NCI-H446 (cell line): ENCODE measurements at places on chromosomes 16 and 17.

DNA sequence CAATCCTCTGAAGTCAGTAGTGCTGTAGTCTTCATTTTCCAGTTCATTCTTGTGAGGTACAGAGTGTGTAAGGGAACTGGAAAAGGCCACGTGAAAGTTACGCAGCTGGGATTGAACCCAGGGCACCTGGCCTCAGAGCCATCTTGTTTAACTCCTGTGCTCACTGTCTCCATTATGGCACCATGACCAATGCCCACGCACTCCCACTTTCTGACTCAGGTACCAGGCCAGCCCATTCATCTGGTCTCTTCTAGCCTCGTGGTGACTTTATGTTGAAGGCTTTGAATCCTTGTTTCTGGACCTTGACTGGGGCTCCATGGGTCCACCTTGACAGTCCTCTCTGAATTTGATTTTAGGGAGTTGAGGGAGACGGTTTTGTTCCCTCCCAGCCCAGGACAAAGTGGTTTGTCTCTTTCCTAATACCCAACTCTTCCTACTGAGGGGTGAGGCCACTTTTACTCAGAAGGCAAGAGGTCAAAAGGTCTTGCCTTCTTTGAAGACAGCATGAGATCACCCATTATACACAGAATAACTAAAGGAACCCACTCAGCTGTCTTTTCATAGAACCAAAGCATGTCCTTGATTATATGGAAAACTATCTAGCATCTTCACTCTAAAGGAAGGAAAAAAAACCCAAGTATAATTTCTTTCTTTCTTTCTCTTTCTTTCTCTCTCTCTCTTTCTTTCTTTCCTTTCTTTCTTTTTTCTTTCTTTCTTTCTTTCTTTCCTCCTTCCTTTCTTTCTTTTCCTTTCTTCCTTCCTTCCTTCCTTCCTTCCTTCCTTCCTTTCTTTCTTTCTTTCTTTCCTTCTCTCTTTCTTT, 50.0 kb downstream of the OTOA start:
- no peak for DNase-seq

DNA sequence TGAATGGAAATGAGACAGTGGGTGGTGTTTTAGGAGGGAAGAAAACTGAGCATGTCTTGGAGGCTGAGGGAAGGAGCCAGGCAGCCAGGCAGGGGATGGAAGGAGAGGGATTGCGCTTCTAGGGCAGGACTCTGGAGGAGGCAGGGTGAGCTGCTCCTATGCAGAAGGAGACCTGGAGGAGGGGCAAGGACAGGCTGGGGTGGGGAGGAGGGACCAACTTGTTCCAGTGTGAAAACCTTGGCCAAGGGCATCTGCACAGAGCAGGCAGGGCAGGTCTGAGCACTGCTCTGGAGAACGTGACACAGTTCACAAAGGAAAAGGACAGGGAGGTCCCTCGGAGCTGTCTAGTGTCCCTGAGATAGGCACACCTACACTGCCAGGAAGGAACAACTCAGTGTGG, 5.5 kb downstream of the GALK1 start:
- DNase-seq, result no peak

GRCh38 chr17:5931616-5932015, 138.6 kb upstream of the WSCD1 start:
- DNase-seq, result no peak

- no peak for DNase-seq
Measured at GRCh38 chr16:2711370-2712062, 8.5 kb downstream of the PRSS27 start.

- DNase-seq, result no peak
Measured at GRCh38 chr16:82782715-82783251, 156.0 kb downstream of the CDH13 start.

- DNase-seq, result no peak
Measured at GRCh38 chr17:15134363-15134762, 130.8 kb downstream of the PMP22 start.

DNA sequence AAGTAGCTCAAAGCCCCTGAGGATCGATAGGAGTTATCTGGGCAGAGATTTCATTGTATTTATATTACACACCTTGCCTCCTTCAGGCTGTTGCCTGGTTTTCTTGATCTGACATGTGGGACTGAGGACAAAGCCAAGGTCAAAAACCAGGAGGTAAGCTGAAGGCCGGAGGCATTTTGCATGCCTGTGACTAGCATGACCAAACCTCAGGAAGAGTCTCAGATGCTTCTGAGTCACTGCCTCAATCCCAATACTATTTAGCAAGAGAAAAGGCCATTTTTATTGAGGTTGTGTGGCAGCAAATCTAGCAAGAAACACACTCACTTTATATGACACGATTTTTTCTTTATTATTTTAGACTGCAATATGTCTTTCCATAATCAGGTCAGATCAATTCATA, 968.1 kb downstream of the CDH11 start:
- no peak for DNase-seq

DNA sequence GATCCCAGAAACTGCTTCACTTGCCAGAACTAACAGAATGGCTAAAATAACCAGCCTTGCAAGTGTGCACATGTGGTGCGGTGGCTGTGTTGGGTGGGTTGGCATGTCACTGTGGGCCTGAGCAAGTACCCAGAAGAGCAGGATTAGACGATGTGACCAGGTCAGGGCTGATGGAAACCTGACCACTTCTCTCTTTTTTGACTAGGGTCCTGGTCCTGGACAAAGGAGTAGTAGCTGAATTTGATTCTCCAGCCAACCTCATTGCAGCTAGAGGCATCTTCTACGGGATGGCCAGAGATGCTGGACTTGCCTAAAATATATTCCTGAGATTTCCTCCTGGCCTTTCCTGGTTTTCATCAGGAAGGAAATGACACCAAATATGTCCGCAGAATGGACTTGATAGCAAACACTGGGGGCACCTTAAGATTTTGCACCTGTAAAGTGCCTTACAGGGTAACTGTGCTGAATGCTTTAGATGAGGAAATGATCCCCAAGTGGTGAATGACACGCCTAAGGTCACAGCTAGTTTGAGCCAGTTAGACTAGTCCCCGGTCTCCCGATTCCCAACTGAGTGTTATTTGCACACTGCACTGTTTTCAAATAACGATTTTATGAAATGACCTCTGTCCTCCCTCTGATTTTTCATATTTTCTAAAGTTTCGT, 16.7 kb downstream of the ANKRD40 start:
- DNase-seq, result no peak
